ENCODE measurements at places on chromosomes 4 and X.

- DNase-seq = no peak
Observed at GRCh38 chr4:141567326-141567915, 69.0 kb upstream of the IL15 start.

GRCh38 chrX:11792461-11793421, 34.7 kb downstream of the MSL3 start:
- DNase-seq = no peak

DNA sequence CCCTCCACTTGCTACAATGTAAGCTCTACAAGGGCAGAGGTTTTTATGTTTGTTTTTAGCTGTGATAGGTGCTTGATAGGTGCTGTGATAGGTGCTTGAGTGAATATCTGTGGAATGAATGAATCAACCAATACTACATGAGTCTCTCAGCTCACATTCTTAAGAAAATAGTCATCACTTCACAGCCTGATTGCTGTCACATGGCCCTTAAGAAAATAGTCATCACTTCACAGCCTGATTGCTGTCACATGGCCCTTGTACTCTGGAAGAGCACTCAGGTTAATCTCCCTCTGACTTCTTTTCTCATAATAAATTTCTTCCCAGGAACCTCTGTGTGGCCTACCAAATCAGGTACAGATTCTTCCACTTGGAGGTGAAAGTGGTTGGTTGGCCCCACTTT, 335.2 kb downstream of the TENM3 start:
- no peak for DNase-seq

- no peak for DNase-seq
Observed at GRCh38 chr4:41751449-41752061, 3.0 kb upstream of the PHOX2B start.

DNA sequence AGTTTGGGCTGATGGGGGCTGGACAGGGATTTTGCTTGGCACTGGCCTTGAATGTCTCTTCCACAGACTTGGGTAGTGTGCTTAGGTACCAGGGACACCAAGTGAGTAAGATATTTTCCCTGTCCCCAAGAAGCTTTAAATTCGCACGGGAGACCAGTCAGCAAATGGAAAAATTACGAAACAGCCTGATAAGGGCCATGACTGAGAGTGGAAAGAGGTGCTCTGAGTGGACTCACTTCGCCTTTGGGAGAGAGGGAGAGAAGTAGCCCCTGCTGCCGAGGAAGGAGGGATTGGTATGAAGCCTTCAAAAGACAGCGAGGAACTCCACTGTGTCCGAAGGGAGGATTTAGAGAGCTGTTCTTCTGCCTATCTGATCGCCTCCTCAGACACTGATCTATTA, 2.6 kb downstream of the LSM6 start:
- DNase-seq = no peak

DNA sequence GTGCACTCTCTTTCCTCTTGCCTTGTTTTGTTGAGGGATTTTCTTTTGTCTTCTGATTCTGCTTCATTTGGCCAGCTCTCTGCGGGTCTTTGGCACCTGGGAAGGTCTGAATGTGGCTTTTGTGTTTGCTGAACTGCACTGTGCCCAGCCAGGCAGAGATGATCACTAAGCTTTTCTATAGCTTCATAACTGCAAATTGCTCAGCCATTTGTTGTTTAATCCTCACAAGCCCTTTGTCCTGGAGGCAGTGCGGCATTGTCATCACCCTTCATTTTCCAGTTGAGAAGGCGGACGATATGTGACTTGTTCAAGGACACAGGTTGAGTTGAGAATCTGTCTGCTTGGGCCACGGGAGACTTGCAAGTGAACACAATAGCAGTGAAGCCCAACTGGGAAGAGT, 46.0 kb upstream of the SFRP2 start:
- DNase-seq = no peak

- no peak for DNase-seq
Observed at GRCh38 chr4:100083289-100083688, 107.0 kb downstream of the DDIT4L start.

DNA sequence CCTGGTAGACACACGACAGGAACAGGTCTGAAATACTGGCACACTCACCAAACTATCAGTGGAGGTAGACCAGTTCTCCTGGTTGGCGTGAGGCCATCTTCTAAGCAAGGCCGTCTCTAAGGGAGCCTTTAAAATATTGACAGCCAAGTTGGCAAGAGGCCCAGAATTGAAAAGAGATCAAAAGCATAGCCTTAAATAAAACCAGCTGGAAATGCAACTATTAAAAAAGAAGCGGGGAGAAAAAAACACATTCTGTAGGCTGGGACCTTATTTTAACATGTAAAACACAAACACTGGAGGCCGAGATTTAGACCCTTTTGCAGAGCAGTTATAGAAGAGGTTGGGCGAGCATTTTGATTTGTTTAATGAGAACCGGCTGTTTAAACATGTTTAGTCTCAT, 233.0 kb upstream of the CLNK start:
- DNase-seq = peak; percentile 16
